ENCODE measurements at places on chromosomes 7 and 10.

GRCh38 chr10:25725917-25726716 is 207.9 kb upstream of the MYO3A start:
- no peak for DNase-seq

DNA sequence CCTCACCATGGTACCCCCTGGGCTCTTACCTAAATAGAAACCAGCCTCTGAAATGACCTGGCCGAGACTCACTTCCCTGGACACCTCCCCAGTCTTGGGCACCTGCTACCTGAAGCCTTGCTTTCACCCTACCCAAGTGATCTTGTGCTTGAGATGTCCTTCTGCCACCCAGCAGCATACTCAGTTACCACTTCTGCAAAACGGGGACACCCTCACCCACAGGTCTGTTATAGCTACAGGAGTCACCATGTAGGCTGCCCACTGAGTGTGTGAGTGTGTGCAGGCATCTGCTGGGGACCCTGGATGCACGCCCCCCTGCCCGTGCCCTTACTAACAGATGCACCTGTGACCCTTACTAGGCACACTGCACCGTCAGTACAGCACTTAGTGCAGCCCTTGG is 94.8 kb upstream of the PPIF start:
- DNase-seq: no peak

DNA sequence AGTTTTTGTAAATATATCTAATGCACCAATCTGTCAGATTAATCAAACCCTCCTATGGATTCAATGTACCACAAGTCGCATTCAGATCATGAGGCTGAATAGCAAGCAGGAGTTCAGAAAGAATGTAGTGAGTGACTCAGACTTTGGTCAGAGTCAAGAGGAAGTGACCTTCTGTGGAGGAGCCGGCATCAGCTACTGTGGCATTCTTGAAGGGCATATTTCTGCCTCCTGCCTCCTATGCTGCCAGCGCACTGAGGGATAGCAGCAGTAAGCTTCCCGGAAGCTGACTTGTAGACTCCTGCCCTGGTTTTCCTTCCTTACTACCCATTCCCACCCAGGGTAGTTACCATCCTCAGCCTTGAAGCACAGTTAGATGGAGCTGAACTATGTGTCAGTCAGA is 867.5 kb downstream of the NRG3 start:
- no peak for DNase-seq

DNA sequence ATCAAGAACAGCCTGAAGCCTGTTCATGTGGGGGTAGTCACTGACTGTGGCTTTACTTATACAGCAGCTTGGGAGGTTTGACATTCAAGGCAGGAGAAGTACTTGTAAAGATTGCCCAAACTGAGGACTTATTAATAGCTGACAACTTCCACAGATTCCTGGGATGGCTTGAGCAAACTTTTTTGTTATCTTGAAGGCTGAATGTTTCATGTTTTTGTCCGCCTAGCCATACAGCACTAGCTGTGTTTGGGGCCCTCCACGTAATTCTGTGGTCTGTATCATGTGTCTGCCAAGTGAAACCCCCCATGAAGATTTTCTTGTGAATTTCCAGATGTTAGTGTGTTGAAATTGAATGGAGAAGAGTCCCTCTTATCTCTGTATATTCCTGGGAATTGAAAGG is 38.6 kb downstream of the FAS start:
- DNase-seq: no peak

- no peak for DNase-seq
Observed at GRCh38 chr10:127532659-127533058, 16.4 kb upstream of the NPS start.

- peak; percentile 25 for DNase-seq
Observed at GRCh38 chr10:46547541-46548497, 8.6 kb downstream of the GPRIN2 start.

- DNase-seq: no peak
Observed at GRCh38 chr7:133183969-133184368, 68.9 kb upstream of the EXOC4 start.

DNA sequence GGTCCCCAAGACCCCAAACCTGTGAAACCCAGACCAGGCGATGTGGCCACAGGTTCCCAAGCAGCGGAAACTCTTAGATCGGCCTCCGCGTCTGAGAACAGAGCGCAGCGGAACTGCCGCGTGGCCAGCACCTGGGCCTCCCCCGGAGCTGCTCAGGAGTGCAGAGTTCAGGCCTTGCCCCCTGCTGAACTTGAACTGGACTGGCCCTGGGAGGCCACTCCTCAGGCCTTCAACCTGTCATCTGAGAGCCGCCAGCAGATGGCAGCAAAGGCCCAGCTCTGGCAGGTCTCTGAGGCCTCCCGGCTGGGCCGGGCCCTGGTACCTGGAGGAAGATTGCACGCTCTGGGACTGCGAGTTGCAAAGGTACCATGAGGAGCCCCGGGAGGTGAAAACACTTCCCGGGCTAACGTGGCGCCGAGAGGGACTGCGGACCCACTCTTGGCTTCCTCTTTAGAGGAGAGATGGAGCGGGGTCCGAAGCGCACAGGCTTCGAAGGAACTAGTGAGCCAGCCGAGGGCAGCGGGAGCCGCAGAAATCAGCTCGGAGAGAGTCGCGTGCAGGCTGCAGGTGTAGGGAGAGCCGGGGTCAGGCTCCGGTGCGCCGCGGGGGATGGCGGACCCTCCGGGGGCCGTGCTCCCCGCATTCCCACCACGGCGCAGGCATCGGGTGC is 89.2 kb downstream of the PAXIP1 start:
- peak; percentile 84 for DNase-seq

- no peak for DNase-seq
Observed at GRCh38 chr10:97611473-97611872, 21.8 kb downstream of the MORN4 start.

DNA sequence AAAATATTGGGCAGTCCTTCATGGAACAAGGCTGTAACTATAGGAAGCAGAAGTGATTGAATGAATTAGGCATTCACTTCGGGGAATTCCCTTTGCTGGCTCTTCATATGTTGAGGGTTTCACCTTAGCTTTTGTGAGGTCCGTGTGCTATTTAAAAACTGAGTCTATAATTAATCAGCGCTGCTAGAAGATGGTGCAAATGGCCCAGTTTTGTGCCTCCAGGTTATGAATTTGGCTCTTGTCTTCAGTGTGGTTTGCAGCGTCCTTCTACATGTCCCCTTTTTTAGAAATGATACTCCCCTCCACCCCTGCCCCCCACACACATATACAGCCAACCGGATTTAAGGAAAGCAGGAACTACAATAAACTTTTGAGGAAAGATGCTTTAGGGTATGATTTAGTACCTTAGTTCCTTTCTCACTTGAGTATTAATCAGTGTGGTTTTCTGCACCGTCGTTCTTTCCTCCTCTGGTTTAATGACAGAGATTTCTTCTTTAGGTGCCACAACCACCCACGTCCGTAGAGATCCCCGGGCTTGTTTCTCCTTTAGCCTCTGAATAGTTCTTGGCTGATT is 110.6 kb upstream of the SAMD8 start:
- DNase-seq: no peak

GRCh38 chr7:5462216-5462615 is 38.6 kb upstream of the TNRC18 start:
- DNase-seq: no peak

- DNase-seq: no peak
Observed at GRCh38 chr7:106731187-106731586, 70.2 kb upstream of the CCDC71L start.

GRCh38 chr10:125005312-125006187 is 63.6 kb downstream of the ZRANB1 start:
- peak; percentile 15 for DNase-seq

DNA sequence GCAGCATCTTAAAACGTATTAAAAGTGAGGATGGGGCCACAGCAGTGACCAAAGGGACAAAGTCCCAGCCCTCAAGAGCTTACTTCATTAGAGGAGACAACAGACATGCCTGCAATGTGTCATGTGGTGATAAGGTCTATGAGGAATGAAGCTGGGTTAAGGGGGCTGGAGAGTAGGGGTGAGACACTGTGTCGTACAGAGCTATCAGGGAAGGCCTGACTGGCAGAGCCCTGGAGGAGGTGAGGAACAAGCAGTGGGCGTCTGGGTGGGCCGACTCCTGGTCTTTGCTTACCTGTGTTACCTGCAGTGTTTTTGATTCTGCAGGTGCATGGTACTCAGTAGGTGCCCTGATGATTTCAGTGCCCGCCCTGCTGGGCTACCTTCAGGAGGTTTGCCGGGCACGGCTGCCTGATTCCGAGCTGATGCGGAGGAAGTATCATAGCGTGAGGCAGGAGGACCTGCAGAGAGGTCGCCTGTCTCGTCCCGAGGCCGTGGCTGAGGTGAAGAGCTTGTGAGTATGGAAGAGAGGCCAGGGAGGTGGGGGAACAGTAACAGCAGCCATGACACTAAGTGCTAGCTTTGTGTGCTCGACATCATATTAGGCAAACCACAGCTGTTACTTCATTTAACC is 7.6 kb downstream of the ZFYVE27 start:
- DNase-seq: no peak

GRCh38 chr7:129789652-129790051 is 163.1 kb downstream of the UBE2H start:
- DNase-seq: no peak

DNA sequence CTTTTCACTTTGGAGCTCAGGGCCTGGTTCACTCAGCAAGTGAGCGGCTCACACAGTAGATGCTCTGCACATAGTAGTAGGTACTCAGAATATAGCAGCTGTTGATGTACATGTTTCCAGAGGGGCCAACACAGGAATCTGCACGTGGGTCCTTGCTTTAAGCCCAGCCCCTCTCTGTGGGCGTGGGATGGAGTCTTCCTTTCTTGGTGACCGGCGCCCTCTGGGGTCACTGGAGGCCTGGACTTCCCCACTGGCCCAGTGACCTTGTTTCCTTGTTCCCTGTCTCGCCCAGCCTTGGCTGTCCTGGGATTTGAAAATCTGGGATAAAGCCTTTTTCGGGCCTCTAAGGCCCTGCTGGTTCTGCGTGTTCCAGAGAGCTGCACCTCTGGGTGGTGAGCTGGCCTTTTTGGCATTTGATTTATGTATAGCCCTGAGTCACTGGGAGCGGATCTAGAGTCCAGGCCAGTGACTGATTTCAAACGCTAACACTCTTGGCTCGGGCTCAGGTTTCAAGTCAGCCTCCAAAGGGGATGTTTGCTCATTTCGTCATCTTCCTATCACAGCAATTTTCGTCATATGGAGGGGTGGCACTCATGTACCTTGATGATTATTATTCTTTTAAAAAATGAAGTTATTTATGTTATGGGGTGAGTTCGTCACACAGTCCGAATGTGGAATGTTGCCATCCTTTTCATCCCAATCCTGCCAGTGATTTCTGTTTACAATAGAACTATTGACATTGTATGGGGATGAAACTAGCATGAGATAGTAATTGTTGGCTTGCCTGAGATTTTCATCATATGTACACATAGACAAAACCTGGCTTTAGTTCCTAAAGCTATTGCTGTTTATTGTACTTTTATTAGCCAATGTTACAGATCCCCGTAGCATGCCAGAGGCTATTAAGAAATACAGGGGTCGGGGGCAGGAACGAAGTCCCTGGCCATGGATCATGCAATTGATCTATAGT is 65.5 kb downstream of the CUX1 start:
- DNase-seq: no peak

DNA sequence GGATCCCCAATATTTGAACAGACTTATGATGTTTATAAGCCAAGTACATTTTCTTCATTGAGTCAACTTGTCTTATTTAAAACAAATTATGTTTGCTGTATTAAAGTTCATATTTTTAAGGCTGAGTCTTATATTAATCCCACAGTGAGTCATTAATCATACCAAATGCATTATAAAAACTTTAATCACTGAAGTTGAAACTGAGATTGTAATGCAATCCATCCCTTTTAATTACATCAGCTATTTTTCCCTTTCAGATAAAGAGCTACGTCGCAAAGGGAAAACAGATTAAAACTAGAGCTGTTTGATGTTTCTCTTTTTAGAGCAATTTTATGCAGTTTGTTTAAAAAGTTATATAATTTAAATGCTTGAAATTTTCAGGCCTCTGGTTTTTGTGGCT is 183.0 kb downstream of the ARID5B start:
- DNase-seq: no peak

DNA sequence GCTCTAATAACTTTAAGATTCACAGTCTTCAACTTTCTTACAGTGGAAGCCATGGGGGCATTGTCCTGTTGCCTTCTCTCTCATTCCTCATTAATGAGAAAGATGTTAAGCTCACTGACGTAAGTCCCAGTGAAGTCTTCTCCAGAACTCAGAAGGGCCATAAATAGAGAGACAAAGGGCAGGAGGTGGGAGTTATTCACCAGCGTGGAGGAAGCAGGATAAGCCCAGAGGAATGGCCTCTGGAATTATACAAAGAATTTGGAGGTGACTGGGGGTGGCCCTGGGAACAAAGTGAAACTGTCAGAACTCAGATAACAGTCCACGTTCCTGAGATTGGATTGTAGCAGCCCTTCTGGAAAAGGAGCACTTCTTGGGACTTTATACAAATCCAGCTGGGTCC is 52.4 kb downstream of the SORBS1 start:
- DNase-seq: no peak

- no peak for DNase-seq
Observed at GRCh38 chr7:77975672-77976480, 177.3 kb downstream of the PHTF2 start.

DNA sequence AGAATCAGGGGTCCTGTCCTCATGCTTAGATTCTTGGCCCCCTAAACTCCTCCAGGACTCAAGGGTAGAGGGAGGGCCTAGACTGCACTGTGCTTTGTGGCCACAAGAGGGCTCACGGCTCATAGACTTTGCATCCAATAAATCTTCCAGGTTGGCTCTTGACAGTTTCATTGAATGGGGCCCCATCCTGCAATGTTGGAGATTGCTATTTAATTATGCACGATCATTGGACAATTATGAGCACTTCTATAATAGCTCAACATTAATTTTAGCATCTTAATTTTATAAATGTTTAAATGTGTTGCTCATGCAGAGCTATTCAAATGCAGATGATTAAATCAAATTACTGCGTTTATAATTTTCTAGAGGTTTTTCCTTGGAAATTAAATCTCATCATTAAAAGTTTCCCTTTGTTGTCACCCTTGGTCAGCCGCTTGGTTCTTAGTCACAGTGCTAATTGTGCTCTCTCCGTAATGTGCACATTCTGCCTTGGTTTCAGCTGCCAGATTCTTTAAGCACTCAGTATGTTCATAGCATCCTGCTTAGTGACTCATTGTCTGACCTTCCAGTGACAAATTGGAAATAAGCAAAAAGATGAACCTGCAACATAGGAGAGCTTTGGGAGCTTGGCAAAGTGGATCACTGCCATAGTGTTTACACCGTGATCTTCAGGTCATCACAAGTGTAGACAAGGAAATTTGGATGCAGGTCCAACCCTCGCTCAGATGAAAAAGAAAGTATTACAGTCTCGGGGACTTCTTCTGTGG is 33.4 kb upstream of the PLPP4 start:
- no peak for DNase-seq

- DNase-seq: no peak
Observed at GRCh38 chr7:99201027-99201426, 6.9 kb downstream of the KPNA7 start.

GRCh38 chr10:94402204-94402842 is at the start of gene TBC1D12:
Gene TBC1D12, plus strand, starts transcription at chr10:94402541. Its CDS starts 73 bp downstream, at chr10:94402614.
- DNase-seq: peak; percentile 97

DNA sequence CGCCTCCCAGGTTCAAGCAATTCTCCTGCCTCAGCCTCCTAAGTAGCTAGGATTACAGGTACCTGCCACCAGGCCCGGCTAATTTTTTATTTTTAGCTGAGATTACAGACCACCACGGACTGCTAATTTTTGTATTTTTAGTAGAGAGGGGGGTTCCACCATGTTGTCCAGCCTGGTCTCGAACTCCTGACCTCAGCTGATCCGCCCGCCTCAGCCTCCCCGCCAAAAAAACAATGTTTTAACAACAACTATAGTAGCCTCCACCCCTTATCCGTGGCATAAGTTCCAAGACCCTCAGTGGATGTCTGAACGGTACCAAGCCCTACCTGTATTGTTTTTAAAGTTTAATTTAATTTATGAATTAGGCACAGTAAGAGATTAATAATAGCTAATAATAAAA is 48.2 kb downstream of the GNA12 start:
- no peak for DNase-seq
